Ascending aorta (tissue), 2 donors: ENCODE measurements at places on chromosomes 11 and 22. TPM values are rescaled to one million over a fixed set of nuclear protein-coding genes. Genes with fewer than 3 reads are reported as not detected.

Gene VWA5A
- total RNA-seq, result 7.6 TPM

Gene CRYBB2
- total RNA-seq, result not detected

Gene APOBEC3B
- total RNA-seq, result 0.64 TPM

Gene VSTM5
- total RNA-seq, result not detected

Gene ZNF215
- total RNA-seq, result not detected

Gene KRTAP5-1
- not detected for total RNA-seq

GRCh38 chr11:130600139-130600538 lies 151.7 kb downstream of the ADAMTS15 start:
- DNase-seq, result no peak

GRCh38 chr11:30987819-30988218 lies 381.7 kb downstream of the DCDC1 start:
- DNase-seq, result no peak

DNA sequence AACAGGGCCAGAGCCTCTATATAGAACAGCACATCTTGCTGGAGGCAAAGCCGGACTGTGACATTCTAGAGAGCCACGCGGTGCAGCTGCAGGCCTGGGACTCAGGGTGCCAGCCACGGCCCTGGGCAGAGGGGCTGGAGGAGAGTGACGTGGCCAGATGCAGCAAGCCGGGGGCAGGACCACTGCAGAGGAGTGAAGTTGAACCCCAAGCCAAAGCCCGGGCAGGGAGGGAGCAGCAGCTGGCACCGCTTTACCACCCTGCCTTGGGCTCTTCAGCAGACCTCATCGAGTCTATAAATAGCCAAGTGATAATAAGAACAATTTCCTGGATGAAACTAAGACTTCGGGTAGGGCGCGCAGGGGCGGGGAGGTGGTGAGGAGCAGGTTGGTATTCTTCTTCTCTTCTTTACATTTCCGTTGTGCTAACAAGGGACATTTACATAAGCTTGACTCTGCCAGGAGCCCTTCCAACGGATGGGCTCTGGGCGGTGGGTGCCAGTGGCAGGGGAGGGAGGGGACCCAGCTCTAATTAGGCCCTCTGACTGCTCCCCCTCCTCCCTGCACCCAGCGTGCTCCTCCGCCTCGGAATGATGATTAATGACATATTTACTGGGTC lies 110.2 kb downstream of the ST3GAL4 start:
- DNase-seq, result no peak

- no peak for DNase-seq
These were observed 145.7 kb upstream of the TTC12 start for GRCh38 chr11:113168354-113169342.

- DNase-seq, result no peak
These were observed 32.6 kb downstream of the NFAM1 start for GRCh38 chr22:42399315-42400271.

- DNase-seq, result no peak
These were observed 583 bp downstream of the TNNI2 start for GRCh38 chr11:1839204-1839923.

- no peak for DNase-seq
These were observed 3.6 kb downstream of the CDKN1C start for GRCh38 chr11:2881981-2882375.

DNA sequence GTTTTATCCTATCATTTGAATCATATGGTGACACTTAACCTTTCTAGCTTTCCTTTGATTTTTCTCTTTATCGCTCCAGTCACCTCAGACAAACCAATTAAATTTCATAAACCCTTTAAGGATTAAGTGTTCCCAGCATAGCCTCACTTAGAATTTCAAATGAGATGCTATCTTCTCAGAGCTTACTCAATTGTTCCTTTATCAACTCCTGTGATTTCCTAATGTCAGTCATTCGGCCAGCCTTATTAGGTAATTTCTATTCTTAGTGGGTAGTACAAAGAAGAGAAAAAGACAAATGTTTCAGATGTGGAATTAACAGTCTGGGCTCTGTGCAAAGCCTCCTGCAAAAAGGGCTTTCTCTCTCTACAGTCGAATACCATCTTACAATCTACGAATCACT lies 77.1 kb upstream of the CCDC90B start:
- no peak for DNase-seq

DNA sequence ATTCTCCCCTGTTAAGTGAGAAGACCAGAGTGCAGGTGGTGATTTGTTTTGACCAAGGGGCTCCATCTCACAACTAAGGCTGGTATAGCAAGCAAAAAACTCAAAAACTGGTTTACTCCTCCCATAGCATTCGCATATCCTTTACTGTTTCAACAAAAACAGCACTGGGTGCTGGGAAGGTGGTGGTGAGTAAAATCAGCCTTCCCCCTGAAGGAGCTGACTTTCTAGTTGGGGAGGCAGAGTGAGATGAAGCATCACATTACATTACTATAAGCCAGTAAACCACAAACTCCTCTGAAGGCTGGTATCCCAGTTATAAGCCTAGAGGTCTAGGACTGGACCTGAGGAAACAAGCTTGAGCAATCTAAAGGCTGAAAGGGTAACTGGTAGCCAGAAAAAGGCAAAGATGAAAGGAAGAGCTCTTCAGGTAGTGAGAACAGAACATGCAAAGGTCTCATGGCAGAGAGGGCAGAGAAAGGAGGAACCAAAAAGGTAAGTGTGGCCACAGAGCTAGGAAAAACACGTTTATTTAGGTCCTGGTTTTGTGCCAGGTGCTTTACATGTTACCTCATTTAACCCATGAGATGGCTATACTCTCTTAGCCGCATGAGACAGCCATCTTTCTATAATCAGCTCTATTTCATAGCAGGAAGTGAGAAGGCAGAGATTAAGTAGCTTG lies 22.3 kb downstream of the TMEM123 start:
- DNase-seq, result no peak

DNA sequence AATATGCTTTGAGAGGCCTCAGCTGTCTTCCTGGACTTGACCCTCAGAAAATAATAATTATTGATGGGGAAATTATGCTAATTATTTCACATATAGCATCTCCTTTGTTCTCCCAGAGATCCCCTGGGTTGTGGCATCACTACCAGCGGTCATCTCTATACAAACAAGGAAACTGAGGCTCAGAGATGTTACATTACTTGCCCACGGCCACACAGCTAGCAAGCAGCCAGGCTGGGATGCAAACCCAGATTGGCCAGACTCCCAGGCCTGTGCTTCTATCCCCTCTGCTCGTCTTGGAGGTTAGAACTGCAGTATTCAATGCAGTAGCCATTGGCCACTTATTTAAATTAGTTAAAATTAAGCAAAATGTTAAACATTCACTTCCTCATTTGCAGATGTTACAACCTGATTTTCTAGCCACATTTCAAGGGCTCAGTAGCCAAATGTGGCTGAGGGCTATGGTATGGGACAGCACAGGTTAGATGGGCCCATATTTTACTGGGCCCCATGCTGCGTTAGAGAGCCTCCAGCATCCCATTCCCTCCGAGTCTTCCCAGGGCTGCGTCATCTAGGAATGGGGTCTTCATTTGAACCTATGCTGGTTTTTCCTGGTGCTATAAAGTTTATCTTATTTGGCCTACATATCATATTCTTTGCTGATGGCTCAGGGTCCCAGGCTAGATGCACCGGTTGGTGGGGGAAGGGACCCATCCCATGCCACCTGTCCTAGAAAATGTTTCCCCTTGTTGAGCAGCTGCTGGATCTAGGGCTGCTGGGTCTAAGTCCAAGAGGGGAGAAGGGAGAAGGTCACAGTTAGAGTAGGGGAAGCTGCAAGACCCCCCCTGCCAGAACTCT lies 2.2 kb downstream of the SLC35C1 start:
- DNase-seq, result peak; percentile 44

DNA sequence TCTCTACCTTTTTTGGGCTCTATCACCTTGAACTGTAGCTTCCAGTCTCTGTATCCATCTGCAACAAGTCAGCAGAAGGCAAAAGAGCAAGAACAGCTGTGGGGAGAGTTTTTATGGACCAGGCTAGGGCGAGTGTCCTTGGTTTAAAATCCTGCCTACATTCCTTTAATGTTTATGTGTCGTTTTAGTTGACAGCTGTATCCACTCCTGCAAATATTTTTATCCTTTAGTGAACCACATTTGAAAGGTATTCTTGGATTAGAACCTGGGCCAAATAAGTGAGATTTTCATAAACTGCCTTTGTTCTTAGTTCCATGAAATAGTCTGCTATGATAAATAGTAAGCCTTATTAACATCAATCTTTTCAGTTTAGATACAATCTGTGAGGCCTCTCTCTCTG lies 712.2 kb downstream of the ETS1 start:
- no peak for DNase-seq

DNA sequence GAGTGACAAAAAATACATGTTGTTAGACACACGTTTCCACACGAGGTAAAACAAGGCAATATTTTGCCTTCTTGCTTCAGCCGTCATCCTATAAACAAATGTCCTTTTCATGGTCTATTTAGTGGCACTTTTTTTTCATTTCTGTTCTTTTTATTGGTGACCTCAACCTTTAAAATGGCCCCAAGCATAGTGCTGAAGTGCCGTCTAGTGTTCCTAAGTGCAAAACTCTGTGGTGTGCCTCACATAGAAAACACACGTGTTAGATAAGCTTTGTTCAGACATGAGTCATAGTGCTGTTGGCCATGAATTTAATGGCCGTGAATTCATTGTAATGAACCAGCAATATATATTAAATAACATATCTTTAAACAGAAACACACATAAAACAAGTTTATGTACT lies 15.6 kb downstream of the OVCH2 start:
- DNase-seq, result no peak
